Endothelial cell of umbilical vein (primary cell): ENCODE measurements at places on chromosomes 2 and 18. TPM values are rescaled to one million over a fixed set of nuclear protein-coding genes. Genes with fewer than 3 reads are reported as not detected.

The TGFA gene
- 0.12 and 0.22 TPM in 2 replicates for total RNA-seq

The TLX2 gene
- not detected in 2 replicates for total RNA-seq

DNA sequence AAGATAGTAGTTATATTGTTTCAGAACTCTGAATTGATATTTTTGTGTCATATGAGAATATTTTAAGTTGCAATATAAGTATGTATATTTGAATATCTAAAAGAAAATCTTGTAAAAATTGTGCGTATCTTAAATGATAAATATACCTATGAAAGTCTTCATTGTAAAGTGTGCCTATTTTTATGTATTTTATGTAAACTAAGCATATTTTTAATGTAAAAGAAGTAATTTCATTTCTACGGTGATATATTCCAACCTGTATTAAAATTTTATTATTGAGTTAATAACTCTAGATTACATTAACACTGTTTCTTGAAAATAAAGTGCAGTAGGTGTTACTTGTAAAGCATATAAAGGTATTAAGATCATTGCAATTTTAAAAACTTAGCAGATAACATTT, 233.4 kb downstream of the PHLPP1 start:
- DNase-seq = no peak

GRCh38 chr2:230347659-230348305, 20.8 kb downstream of the SP140L start:
- peak; percentile 6 for DNase-seq

The OR6B2 gene
- total RNA-seq = not detected in 2 replicates
